ENCODE measurements at places on chromosomes 6 and 20.
A peak's percentile ranks its signal among the peaks of the same experiment; 100 is the strongest.

- DNase-seq = no peak
Observed at GRCh38 chr6:154448448-154449096, 61.9 kb downstream of the CNKSR3 start.

- no peak for DNase-seq
Observed at GRCh38 chr6:108648191-108648590, 87.5 kb downstream of the FOXO3 start.

DNA sequence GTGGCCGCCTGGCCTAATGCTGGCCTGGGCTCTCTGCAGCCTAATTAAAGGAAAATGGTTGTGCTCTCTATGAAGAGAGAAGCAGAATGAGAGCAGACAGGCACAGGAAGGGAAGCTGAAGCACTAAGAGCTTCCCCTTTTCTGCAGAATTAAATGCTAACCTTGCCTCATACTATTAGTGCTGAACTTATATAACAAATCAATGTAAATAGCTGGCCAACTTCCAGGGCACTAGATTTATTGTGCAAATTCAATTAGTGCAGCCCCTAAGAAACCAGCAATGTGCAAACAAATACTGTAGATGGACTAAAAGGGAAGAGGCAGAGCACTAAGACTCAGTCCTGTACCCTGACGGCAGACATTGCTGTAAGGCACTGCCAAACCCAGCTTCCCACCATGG lies 36.1 kb upstream of the INSM1 start:
- DNase-seq = no peak

- DNase-seq = no peak
Observed at GRCh38 chr6:111844921-111845320, 28.3 kb downstream of the FYN start.

- DNase-seq = no peak
Observed at GRCh38 chr6:156773935-156774852, 3.0 kb upstream of the ARID1B start.

DNA sequence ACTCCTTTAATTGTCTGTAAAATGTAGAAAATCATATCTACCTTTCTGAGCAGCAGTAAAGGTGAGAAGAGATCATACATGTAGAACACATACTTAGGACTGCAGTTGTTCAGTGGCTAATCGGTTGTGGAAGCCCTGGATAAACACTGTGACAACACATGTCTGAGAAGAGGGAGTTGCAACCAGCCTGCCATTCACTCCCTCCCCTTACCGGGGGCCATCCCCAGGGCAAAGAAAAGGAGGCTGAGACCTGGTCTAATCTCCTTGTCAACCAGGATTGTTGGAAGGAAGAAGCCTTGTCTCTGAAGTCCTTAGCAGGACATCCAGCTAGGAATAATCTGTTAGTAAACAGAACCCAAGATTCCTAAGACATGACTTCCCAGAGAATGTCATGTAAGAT lies 462.5 kb upstream of the AGPAT4 start:
- no peak for DNase-seq

DNA sequence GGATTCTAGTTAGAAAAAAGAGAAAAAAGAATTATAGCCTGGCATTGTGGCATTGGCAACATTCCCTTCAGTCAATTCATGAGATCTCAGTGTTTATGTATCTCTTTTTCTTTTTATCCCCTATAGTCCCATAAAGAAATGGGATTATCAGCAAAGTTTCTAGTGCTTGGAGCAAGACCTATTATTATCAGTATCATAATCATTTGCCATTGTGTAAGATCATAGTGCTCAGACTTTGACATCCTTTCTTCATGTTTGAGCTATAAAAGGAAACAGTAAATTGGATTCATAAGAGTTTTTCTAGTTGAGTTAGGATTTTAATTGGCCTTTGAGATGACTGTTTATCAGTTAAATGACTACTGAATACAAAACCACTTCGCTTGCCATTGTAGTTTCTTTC lies 295.6 kb downstream of the GRIK2 start:
- DNase-seq = no peak

DNA sequence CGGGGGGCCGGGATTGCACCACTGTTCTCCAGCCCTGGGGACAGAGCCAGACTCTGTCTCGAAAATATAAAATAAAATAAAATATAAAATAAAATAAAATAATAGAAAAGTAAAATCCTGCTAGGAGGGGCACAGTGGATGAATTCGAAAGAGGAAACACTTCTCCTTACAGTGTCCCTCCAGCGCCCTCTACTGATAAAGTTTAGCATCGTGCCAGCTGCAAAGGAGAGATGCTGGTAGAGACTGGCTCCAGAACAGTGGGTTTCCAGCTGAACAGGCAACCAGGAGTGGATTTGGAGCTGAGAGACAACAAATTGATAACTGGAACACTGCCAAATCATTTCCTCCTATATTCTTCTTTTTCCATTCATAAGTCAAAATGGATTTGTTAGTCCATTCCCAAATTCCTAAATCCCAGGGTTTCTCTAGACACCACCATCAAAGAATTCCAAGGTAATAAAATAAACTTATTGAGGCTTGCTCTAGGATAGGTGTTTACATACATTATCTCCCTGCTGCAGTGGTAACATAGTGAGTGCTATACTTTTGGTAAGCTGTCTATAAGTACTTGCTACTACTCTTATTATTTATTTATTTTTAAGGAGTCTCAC lies 31.7 kb upstream of the TBPL1 start:
- peak; percentile 68 for DNase-seq

- DNase-seq = no peak
Observed at GRCh38 chr6:65398851-65399250, 308.2 kb downstream of the EYS start.

DNA sequence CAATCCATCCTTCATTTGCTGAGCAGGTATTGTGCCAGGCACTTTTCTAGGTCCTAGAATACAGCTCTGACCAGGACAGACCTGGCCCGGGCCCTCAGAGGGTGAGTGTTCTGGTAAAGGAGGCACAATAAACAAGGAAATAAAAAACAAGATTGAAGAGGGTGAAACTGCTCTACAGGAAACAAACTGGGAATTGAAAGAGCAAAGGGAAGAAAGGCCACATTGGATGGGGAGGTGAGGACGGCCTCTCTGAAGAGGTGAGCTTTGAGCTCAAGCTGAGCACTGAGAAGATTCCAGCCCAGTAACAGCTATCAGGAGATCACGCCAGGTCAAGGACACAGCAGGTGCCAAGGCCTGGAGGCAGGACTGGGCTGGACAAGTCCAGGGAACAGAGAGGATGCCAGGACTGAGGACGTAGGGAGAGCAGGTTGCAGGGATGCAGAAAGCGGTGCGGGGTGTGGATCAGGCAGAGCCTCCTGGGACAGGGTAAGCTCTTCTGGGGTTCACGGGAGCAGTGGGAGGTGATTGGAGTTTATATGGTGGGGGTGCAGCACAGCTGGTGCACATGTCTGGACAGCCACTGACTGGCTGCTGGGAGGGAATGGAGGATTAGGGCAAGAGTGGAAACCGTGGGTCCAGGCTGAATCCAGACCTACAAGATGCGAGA lies 433.3 kb downstream of the PREX1 start:
- no peak for DNase-seq

- DNase-seq = no peak
Observed at GRCh38 chr6:165662749-165663376, at the start of gene PDE10A. Gene PDE10A (minus strand): TSS chr6:165663241. CDS start chr6:165662811, 430 bp downstream.

DNA sequence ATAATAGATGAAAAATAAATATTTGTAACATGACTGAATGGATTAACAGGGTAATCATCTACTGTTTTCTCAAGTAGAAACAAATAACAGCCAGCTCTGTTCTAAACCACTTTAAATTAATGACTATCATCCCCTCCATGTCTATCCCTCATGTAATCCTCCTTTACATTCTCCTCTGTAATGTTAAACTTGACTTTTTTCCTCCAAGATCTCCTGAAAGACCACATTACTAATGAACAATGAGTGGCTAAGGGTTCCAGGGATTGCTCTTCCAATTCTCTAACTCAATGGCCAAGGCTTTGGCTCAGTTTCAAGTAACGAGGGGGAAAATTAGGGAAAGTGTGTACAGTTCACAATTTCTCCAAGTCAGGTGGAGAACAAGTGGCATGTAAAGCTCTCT lies 37.6 kb upstream of the FBXL4 start:
- DNase-seq = no peak

DNA sequence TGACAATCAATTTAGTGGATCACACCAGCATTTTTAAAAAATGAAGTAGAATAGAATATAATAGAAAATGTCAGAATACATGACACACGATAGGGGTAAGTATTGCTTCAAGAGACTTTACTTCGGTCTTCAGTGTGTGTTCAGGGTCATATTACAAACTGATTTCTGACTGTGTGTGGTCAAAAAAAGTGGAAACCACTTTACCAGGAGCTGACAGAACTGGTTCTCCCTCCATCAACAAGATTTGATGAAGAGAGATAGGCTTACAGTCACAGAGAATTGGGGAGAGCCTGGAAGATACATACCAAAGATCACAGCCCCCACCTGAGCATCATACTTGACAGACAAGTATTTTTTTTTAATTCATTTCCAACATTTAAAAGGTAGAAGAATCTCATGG lies 21.7 kb downstream of the ARMC2 start:
- no peak for DNase-seq

GRCh38 chr6:161578478-161578877 lies 304.6 kb upstream of the AGPAT4 start:
- DNase-seq = no peak

GRCh38 chr6:107061125-107062020 lies 33.4 kb downstream of the MTRES1 start:
- peak; percentile 17 for DNase-seq

DNA sequence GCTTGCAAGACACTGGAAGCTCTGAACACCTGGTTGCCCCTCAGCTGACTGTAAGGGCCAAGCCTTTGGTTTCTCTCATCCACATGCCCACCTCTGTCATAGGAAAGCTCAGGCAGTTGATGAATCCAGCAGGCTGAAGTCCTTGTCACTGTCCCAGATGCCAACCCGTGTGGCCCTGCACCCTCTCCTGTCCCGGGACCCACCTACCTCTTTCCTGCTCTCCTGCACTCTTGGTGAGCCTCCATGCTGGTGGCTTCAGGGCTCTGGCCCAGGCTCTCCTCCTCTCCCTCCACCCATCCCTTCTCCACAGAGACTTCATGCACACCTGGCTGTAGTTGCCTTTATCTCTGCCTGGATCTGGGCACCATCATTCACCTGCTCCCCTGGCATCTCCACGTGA lies 4.0 kb upstream of the GID8 start:
- no peak for DNase-seq

DNA sequence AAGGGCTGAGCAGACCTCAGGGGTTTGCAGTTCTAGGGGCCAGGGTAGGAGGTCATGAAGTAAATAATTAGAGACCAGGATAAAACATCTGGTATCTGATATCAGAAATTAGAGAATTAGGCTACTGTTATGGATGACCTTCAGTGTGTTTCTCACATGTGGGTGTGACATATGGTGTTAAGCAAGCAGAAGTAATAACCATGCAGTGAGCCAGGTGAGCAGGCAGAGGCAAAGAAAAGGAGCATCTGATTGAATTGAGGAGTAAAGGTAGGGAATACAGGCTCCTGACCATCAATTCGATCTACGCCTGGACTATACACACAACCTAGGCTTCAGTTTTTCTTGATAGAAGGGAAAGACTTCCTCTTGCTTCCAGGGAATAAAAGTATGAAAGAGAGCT lies 34.7 kb upstream of the MAP3K7 start:
- no peak for DNase-seq

DNA sequence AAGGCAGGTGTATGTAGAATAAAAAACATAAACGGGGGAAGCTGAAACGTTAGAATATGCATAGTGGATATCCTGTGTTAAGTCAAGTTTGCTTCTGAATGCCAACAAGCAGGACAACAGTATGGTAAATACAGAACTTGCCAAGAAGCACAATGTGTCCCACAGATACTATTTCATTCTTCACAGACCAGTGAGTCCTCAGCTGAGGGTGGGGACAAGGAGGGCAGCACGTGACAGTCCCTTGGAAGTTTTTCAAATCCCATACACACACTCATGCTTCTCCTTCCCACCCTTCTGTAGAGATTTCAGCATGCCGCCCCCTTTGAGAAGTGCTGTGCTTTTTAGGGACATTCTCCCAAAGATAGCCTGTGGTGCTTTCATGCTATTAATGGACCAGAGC lies 268.5 kb upstream of the ECI2 start:
- DNase-seq = no peak

DNA sequence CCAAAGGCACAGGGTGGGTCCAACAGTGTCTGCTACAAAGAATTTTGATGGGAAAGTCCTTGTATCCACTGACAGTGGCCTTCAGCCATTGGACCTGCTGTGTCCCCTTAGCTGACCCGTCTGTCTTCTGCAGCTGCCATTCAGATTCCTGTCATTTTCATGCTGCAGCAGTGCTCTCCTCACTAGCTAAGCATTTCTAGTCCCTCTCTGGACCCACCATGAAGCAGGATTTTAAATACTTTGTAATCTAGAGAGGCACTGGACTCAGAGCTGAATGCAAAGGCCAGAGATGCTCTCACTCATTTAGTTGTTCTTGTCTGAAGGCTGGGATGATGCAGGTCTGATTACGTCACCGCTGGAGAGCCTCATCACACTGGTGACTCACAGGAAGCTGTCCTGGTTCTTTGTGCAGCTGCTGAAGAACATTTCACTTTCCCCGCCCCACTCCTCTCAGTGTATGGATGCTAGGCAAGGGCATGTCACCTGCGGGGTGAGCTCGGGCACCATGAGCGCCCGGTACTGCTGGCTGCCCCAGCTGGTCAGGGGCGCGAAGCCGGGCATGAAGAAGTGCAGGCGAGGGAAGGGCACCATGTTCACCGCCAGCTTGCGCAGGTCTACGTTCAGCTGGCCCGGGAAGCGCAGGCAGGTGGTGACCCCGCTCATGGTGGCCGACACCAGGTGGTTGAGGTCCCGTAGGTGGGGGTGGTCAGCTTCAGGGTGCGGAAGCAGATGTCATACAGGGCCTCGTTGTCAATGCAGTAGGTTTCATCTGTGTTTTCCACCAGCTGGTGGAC lies 19.4 kb upstream of the TUBB2A start:
- peak; percentile 21 for DNase-seq
